ENCODE measurements at places on chromosomes 1 and 21.

DNA sequence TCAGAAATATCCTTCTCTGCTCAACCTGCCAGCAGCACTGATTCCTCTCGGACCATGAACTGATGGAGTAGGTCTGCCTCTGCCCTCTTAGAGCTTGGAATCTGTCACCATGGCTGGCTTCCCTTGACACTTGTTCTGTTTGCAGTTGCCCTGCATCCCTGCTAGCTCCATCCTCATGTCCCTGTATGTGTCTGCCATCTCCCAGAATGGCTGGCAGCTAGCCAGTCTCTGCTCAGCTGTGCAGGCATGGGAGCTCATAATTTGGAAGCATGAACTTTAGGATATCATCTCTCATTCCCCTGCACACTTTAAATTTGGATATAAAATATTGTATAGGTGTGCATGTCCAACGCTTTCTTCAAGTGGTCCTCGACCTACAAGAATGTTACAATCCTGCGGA, 95.4 kb downstream of the C1orf94 start:
- no peak for DNase-seq

DNA sequence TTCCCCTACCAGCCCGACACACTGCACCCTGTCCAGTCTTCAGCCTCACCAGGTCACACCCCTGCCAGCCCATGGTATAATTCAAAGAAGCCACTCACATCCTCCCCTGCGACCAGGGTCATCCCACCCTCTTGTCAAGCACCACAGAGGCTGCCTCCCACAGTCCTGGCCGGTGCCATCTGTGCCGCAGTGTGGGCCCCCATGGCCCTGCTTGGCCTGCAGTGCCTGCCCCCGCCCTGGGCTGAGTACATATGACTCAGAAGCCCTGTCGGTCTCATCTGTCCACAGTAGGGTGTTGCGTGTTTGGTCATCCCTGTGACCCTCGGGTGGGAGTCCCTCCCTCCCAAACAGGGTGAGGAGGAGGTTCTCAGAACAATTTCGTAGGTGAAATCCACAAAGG, 190.8 kb upstream of the AJAP1 start:
- no peak for DNase-seq

DNA sequence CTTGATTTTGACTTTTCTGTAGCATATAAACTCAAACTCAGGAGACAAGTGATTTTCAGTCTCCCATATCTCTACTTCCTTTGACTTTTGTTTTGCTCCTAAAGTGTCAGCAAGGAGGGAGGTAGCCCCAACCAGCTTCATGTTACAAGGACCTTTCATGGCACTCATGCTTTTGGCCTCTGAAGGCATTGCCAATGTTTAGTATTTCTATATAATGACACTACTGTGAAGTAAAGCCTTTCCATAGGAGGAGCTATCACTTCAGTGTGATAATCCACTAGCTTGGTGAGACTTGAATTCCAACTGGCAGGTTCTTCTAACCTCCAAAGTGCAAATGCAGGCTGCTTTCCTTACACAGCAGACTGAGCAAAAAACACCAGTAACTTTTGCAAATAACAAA, 14.4 kb downstream of the COLGALT2 start:
- no peak for DNase-seq

DNA sequence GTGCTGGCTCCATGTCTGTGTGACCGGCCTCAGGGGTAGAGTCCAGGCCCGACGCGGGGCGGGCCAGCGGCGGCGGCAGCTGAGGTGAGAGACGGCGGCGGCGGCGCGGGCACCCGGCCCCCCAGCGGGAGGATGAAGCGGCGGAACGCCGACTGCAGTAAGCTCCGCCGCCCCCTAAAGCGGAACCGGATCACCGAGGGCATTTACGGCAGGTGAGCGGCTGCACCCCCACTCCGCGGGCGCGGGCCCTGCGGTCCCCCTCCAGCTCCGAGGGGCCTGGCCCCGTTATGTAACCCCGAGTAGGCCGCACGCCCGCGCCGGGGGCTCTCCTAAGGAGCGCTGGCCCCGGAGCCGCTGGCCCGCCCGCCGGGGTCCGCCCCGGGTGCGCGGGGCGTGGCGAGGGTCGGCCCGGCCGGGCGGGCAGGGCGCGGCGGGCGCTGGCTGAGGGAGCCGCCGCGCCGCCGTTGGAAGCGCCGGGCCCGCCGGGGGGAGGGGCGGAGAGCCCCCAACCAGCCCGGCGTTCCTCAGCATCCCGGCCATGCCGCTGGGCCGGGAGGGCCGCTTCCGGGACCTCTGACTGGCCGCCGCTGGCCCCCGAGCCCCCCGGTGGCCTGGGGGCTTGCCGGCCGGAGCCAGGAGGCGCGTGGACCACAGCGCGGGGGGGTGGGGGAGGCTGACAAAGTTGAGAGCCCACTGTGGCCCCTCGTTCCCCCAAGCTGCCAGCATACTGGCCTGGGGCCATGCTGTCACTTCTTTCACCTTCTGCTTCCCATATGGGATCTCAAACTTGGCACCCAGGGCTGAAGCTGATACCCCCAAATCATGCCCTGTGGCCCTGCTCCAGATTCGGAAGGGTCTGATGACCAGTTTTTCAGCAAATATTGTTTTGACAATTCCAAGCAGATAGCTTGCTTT, 527 bp downstream of the MACO1 start:
- DNase-seq = no peak

DNA sequence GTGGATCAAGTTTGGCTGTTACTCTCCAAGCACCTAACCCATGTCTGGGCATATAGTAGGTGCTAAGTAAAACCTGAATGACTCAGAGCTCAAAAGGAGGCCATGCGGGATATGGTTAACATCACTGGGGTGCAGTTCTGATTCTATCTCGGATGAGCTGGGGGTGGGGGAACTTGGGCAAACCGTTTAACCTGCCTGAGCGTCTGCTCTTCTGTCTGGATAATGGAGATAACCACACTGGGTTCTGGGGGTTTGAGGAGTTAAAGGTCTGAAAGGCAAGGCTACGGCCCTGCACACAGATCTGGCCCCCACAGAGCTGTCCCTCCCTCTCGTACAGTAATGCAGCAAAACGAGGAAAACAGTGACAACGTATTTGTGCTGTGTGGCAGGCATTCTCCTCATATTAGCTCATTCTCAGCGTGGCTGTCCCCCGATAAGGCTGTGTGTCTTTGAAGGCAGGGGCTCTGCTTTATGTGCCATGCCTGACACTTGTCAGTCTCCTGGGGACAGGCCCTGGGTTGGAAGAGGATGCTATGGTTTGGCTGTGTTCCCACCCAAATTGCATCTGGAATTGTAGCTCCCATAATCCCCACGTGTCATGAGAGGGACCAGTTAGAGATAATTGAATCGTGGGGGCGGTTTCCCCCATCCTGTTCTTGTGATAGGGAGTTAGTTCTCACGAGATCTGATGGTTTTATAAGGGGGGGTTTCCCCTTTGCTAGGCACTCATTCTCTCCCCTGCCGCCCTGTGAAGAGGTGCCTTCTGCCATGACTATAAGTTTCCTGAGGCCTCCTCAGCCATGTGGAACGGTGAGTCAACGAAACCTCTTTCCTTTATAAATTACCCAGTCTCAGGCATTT, 6.8 kb upstream of the ALDH4A1 start:
- DNase-seq = no peak

DNA sequence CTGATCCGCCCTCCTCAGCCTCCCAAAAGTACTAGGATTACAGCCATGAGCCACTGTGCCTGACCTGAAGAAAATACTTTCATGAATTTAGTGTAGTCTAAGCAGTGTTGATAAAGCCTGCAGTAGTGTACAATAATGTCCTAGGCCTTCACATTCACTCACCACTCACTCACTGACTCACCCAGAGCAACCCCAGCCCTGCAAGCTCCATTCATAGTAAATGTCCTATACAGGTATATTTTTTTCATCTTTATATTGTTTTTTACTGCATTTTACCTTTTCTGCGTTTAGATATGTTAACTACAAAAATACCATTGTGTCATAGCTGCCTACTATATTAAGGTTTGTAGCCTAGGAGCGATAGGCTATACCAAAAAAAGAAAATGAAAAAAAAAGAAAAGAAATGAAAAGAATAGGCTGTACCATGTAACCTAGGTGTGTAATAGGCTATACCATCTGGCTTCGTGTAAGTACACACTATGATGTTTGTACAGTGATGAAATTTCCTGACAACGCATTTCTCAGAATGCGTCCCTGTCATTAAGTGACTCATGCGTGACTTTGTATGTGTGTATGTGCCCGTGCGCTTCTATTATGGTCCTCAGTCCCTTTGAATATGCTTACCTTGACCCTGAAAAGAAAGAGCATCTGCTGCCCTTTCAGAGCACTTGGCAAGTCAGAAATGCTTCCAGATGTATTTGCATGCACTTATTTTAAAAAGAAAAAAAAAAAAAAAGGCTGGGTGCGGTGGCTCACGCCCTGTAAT, 9.2 kb upstream of the SLAMF8 start:
- no peak for DNase-seq

- no peak for DNase-seq
Observed at GRCh38 chr21:35234725-35235124, 185.6 kb upstream of the RUNX1 start.

GRCh38 chr21:37043818-37044217, 29.1 kb downstream of the PIGP start:
- no peak for DNase-seq

DNA sequence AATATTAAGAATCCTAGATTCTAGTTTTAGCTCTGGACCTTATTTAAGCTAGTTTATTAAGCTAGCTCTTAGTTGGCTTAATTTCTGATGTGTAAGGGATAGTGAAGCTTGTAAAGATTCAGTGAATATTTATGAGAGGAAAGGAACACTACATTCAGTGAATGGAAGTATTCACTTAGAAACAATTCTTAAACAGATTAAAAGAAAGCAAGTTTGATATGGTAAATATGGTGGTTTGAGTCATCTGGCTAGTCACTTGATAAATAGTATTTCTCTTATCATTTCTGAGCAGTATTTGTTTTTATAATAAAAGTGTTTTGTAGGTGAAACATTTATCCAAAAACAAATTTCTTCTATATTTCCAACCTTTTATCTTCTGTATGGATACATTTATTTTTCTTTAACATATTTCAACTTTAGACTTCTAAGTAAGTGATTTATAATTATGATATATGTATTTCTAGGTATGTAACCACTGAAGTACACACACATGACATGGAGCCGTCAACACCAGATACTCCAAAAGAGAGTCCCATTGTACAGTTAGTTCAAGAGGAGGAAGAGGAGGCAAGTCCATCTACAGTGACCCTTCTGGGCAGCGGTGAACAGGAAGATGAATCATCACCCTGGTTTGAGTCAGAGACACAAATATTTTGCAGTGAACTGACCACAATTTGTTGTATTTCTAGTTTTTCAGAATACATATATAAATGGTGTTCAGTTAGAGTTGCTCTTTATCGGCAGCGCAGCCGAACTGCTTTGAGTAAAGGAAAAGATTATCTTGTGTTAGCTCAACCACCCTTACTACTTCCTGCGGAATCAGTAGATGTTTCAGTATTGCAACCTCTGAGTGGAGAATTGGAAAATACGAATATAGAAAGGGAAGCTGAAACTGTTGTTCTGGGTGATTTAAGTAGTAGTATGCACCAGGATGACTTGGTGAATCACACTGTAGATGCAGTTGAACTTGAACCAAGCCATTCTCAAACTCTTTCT, 55.6 kb downstream of the SUCO start:
- no peak for DNase-seq
